ENCODE measurements at places on chromosomes 12 and 14. TPM values are rescaled to one million over a fixed set of nuclear protein-coding genes. Genes with fewer than 3 reads are reported as not detected.

The KRT2 gene
- total RNA-seq = not detected

The WSCD2 gene
- not detected for total RNA-seq

The ISCU gene
- 194 TPM for total RNA-seq

The DUSP6 gene
- total RNA-seq = 13.8 TPM

The CFAP54 gene
- 3.1 TPM for total RNA-seq

The CFAP73 gene
- not detected for total RNA-seq

The TMCC3 gene
- total RNA-seq = 0.83 TPM

The IFNG-AS1 gene
- not detected for total RNA-seq

The OTOGL gene
- total RNA-seq = under 0.01 TPM

The RFX4 gene
- total RNA-seq = not detected

The MYO1H gene
- total RNA-seq = not detected

The TAS2R20 gene
- total RNA-seq = 2.8 TPM

The GNPTAB gene
- total RNA-seq = 26.3 TPM

The GEMIN2 gene
- 28.5 TPM for total RNA-seq

The GDF3 gene
- total RNA-seq = not detected

The SIX4 gene
- 24.8 TPM for total RNA-seq

The KERA gene
- not detected for total RNA-seq

The BBOF1 gene
- 6.0 TPM for total RNA-seq

The ASPG gene
- not detected for total RNA-seq

The TNFAIP2 gene
- total RNA-seq = 190 TPM

The C14orf180 gene
- total RNA-seq = not detected

The C1QL4 gene
- 0.29 TPM for total RNA-seq

The PRPF39 gene
- total RNA-seq = 33.4 TPM

Measured in smooth muscle cell of trachea (primary cell).